ENCODE measurements at places on chromosomes 2 and 18.

DNA sequence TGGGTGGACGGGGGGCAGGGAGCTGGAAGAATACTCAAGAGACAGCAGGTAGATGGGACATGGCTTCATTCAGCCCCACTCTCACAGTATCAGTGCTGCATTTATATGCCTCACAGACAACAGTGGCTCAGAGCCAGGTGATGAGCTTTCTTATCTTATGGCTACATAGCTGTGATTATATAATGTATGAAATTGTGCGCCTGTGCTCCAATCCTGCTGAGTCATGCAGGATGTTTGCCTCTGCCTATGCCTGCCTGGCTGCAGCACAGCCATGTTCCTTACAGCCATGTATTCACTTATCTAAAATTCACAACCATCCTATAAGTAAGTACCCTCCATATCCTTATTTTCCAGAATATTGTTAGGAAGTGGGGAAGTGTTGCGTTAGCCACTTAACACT, 37.7 kb upstream of the RNF103 start:
- peak; percentile 51 for DNase-seq

- no peak for DNase-seq
These were observed 53.9 kb downstream of the SPATS2L start for GRCh38 chr2:200360364-200360763.

- no peak for DNase-seq
These were observed 53.4 kb downstream of the FHOD3 start for GRCh38 chr18:36350839-36351469.

DNA sequence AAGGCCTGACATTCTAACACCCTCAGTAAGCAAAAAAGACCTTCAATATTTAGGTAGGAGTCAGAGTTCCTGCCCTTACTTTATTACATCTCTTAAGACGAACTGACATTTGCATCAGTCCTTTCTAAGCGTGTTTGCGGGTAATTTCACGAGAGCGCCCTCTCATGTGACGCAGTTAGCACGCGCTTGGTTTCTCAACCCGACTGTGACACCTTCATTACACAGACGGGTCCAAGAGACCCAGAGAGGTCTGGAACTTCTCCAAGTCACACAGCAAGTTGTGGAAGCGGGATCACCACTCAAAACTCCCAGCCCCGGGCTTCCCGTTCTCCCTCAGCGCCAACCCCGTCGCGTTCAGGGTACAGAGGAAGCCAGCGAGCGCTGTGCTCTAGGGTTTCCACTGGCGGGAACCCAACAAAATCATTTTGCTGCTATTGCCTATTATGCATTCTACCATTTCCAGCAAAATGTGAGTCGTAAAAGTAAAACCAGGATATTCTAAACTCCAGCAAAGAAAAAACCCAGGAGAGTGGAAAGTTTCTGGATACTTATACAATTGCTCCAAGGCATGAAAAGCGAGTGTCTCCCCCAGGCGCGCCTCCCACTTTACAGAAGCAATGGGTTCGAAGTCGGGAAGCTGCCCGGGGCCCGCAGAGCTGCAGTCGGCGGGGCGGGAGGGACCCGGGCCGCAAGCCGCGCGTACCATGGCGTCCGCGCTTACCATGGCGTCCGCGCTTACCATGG, 601 bp downstream of the ENOSF1 start:
- DNase-seq = peak; percentile 91

GRCh38 chr2:72117029-72117428, 30.6 kb downstream of the CYP26B1 start:
- no peak for DNase-seq

- DNase-seq = peak; percentile 62
These were observed 44.4 kb downstream of the PTPN2 start for GRCh38 chr18:12839526-12840196.

DNA sequence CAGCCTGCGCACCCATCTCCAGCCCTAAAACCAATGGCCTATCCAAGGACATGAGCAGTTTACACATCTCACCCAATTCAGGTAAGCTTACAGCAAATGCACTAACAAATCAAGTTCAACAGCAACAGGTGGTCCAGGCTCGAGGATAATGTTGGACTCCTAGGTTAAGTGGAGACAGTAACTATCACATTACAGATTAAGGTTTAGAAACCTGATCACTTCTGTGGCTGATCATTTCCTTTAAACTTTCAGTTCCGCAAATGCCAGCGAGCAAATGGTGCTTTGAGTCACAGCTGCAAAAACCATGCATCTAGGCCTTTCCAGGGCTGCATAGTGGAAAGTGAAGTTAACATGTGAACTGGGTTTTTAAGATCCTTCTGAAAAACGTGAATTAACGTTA, 259.4 kb downstream of the GBX2 start:
- DNase-seq = no peak

- DNase-seq = no peak
These were observed 4.2 kb downstream of the PXDN start for GRCh38 chr2:1739961-1740715.

- no peak for DNase-seq
These were observed 55.3 kb upstream of the CHST9 start for GRCh38 chr18:27240383-27240782.

GRCh38 chr2:176854878-176855277, 357.7 kb upstream of the HNRNPA3 start:
- DNase-seq = no peak

DNA sequence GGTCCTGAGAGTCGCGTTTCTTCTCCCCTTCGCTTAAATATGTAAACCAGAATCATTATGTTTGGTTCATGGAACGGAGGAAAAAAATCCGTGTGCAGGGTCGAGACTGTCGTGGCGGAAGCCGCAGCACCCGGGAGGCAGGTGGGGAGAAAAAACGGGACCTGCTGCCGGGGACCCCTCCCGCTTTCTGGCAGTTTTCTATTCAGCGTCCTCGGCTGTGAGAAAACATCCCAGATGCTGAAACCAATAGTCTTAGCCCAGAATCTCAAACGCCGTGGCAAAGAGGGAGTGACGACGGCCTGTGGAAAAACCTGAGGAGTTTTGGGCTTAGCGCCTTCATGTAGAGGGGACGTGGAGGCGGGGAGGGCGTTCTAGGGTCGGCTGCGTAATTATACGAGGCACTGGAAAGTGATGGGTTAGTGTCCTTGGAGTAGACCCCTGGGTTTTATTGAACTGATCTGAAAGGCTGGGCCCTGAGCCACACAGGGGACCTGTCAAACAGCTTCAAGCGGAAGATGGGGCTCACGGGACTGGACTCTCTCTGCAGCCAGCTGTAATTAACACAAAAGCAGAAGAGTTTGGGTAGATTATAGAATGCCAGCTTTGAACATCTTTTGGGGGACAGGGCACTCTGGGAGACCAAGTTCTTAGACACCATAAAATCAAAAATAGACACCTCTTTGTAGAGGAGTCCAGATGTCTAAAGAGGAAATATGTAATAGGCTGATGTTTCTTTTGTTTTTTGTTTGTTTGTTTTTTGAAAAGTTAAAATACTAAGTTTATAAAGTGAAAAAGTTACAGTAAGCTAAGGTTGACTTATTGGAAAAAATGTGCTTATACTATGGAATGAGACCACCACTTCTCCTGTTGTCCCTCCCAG, 834 bp upstream of the BUB1 start:
- DNase-seq = no peak

- DNase-seq = no peak
These were observed 34.5 kb upstream of the TSPYL6 start for GRCh38 chr2:54290356-54291025.

GRCh38 chr18:36127836-36128529, 1.2 kb downstream of the SLC39A6 start:
- DNase-seq = no peak

- DNase-seq = no peak
These were observed 105.6 kb upstream of the LDLRAD4 start for GRCh38 chr18:13112982-13113381.

GRCh38 chr2:170262343-170262742, 84.4 kb downstream of the MYO3B start:
- no peak for DNase-seq

DNA sequence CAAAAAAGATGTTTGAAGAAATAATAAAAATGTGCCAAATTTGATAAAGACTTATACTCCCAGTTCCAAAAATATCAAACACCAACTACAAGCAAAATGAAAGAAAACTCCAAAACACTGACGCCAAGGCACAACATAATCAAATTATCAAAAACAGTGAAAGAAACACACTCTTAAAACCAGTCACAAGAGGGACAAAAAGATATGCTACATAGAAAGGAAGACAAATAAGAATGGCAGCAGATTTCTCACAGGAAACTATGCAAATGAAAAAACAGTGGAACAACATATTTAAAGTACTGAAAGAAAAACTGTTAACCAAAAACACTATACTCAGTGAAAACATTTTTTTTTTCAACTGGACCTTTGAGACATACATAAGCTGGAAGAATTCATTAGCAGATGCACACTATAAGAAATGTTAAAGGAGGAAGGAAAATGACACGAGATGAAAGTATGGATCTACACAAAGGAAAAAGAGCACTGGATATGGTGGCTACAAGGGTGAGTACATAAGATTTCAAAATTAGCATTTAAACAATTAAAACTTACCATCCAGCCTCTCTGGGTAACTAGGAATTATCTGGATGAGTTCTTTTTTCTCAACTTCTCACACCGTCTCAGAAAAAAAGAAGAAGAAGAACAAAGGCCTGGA, 94.0 kb upstream of the ACVR1C start:
- peak; percentile 23 for DNase-seq

DNA sequence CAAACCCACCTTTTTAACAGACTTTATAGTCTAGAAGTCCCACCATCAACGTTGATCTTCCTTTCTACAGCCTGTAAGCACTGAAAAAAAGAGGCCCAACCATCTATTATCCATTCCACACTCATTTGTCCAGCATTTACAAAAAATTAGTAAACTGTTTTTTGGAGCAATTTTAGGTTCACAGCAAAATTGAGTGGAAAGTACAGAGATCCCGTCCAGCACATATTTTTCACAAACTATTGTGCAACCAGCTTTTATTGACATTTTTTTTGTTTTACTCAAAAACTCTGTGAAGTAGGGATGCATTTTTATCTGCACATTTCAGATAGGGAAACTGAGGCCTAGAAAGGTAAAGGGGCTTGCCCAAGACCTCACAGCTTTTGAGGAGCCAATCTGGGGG, 68.6 kb downstream of the TNP1 start:
- no peak for DNase-seq

GRCh38 chr18:10562773-10563160, 36.9 kb downstream of the NAPG start:
- no peak for DNase-seq

DNA sequence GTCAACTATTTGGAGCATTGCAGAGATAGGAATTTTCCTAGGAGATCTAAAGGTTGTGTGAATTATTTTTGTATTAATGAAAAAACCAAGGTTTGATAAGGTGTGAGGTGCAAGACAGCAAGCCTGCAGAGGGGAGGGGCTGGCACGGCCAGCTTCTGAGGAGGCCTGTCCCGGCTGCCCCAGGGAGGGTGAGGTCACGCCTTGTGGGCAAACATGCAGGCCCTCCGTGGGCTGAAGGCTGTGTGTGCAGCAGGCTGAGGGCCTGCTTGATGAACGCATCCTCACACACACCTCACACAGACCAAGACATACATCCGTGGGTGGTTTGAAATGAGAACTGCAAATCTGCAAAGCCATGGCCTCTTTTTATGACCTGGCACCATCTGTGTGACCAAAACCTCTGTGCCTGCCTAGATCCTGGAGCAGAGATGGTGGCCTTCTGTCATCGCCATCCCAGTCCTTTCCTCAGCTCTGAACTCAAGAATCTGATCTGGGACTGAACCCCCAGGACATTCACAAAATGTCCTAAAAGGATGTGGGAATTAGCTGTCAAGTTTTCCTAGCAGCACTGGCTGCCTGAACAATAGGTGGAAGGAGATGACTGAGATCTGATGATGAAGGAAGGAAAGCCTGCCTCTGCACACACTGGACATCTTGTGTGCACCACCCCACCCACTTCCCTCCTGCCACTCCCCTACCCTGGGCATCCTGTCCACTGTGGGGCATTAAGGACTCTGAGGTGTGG, 102.4 kb upstream of the MGAT4A start:
- peak; percentile 50 for DNase-seq

GRCh38 chr2:45669032-45669486, 17.6 kb downstream of the PRKCE start:
- DNase-seq = no peak

DNA sequence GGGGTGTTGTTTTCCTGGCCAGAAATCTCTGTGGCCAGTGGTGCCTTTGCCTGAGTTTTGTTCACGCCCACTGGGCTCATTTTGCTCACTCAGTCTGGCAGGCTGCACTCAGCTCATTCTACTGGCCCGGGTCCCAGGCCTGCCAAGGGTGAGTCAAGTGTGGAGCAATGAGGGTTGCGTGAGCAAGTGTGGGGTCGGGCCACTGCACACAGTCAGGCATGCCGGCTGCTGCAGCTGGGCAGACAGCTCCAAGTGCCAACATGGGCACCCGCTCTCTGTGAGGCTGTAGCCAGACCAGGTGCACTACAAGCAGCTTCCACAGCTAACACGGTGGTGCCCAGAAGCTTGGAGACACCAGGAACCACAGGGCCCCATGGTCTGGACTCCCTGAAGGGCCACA, 801.1 kb upstream of the RAB6C start:
- no peak for DNase-seq

- DNase-seq = no peak
These were observed 295.0 kb upstream of the ZNF521 start for GRCh38 chr18:25646971-25647370.

GRCh38 chr2:37883518-37883917, 41.6 kb upstream of the RMDN2 start:
- DNase-seq = no peak

DNA sequence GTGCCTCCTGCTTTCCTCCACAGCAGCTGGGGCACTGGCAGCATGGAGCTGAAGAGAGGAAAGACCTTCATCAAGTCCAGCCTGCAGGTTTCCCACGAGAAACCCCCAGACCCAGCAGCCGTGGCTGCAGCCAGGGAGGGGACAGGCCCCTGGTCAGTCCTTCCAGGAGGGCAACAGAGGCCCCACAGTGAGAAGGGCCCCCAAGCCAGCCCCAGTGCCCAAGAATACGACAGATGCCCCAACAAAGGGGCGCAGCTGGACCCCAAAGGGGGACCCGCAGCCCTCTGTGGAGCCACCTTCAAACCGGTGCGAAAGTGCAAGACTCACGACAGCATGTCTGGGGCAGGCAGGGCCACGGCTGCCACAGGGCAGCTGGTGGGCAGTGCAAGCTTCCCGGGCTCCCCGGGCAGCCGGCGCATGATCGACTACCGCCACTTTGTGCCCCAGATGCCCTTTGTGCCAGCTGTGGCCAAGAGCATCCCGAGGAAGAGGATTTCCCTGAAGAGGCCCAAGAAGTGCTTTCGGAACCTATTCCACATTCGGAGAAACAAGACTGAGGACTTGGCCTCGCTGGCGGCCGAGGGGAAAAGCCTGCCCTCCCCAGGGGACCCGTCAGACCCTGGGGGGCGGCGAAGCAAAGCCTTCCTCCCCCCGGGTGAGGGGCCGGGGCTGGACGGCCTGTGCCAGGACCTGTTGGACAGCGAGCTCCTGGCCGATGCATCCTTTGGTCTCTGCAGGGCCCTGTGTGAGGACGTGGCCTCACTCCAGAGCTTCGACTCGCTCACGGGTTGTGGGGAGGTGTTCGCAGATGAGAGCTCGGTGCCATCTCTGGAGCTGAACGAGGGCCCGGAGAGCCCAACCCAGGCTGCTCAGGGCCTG, 6.9 kb downstream of the AMER3 start:
- no peak for DNase-seq

GRCh38 chr2:30992781-30993180, 145.5 kb downstream of the GALNT14 start:
- DNase-seq = no peak

- DNase-seq = no peak
These were observed 6.5 kb downstream of the CYP26B1 start for GRCh38 chr2:72141032-72141645.
